ENCODE measurements at places on chromosomes 2 and 18.

- no peak overlapping the region for H3K27ac ChIP-seq
- H3K4me3 ChIP-seq = no peak overlapping the region
- H3K4me1 ChIP-seq = peaks cover 5% of the 10 kb centered on the region
- no peaks in the 10 kb centered on the region for H3K36me3 ChIP-seq
- no peaks in the 10 kb centered on the region for H3K27me3 ChIP-seq
These were observed 98.6 kb downstream of the KCNS3 start for GRCh38 chr2:17976871-17977746.

DNA sequence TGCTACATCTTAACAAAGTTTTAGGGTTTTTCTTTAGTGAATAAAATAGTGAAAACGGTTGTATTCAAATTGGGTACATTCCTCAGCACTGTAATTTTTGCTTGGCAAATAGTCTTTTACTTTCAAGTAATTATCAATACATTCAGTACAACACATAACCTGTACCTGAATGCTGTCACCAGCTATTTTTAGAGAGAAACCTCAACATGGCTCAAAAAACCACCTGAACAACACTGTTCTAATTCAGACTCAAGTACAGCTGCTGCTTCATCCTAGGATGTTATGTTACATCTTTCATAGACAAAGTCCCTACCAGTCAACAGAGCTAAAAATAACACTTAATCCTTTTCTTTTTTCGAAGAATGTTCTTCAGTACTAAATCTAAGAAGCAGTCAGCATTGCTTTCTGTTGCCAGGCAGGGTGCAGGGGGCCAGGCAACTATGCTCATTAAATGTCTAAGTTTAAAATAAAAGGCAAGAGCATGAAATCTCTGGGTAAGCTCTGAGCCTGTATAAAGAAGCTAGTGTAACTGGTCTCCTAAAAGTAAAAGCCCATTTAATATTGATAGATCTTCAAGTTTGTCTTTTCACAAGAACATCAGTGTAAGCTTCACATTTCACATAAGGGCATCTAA is 20.5 kb downstream of the PDIA6 start:
- peaks cover 15% of the 10 kb centered on the region for H3K4me1 ChIP-seq
- H3K4me3 ChIP-seq = no peak overlapping the region
- H3K27ac ChIP-seq = peak overlapping the region; percentile 24
- H3K27me3 ChIP-seq = no peaks in the 10 kb centered on the region
- no peak for DNase-seq

DNA sequence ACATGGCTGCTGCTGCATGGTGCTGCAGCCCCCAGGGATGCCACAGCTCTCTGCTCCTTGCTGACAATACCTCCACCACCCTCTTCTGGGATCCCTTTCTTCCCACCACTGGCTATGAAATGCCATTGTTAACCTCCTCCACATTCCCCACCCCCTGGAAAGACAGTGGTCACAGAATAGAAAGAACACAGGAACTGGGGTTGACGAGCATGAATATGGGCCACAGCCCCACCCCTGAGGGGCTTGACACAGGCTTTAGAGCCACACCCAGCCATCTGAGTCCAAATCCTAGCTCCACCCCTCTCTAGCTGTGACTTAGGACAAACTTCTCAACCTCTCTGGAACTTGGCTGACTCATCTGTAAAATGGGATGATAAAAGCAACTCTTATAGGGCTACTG is 47.3 kb downstream of the TMEM163 start:
- no peaks in the 10 kb centered on the region for H3K27me3 ChIP-seq
- H3K4me3 ChIP-seq = no peak overlapping the region
- peaks cover 37% of the 10 kb centered on the region for H3K4me1 ChIP-seq
- DNase-seq = no peak

GRCh38 chr2:173656086-173656485 is 301.4 kb downstream of the CDCA7 start:
- H3K4me1 ChIP-seq = no peaks in the 10 kb centered on the region
- no peaks in the 10 kb centered on the region for H3K36me3 ChIP-seq
- H3K27ac ChIP-seq = no peak overlapping the region
- H3K4me3 ChIP-seq = no peak overlapping the region
- no peak for DNase-seq

- H3K4me1 ChIP-seq = no peaks in the 10 kb centered on the region
- no peaks in the 10 kb centered on the region for H3K36me3 ChIP-seq
- H3K27me3 ChIP-seq = no peaks in the 10 kb centered on the region
- no peak overlapping the region for H3K4me3 ChIP-seq
- no peak for DNase-seq
- no peak overlapping the region for H3K27ac ChIP-seq
These were observed 135.6 kb upstream of the KLHL29 start for GRCh38 chr2:23249348-23249747.

- no peaks in the 10 kb centered on the region for H3K36me3 ChIP-seq
These were observed 8.6 kb upstream of the NCK2 start for GRCh38 chr2:105736145-105736544.

Data from cardiac muscle cell (in vitro differentiated cells and primary cell).